ENCODE measurements at places on chromosomes 3 and 15.

- DNase-seq: no peak
These were observed 82.7 kb downstream of the POLR2M start for GRCh38 chr15:57789225-57789624.

- peak; percentile 65 for DNase-seq
These were observed 4.5 kb upstream of the RPL24 start for GRCh38 chr3:101690972-101691371.

GRCh38 chr3:14441240-14441919 is 39.0 kb downstream of the SLC6A6 start:
- peak; percentile 50 for DNase-seq

DNA sequence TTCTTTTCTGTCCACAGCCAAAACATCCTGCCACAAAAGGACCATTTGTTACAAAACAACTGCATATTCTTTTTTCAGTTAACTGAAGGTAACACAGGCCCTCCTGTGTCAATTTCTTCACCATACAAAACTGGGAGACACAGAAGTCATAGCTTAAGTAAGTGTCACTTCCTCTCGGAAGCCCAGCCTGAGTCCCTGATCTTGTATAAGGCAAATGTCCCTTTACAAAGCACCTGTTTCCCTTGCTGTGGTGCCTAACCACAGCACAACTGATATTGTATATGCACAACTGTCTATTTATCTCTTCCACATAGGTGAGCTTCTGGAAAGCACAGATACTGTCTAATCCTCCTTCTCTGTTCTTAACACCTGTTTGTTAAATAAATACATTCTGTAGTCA is 293.7 kb downstream of the FHIT start:
- no peak for DNase-seq

DNA sequence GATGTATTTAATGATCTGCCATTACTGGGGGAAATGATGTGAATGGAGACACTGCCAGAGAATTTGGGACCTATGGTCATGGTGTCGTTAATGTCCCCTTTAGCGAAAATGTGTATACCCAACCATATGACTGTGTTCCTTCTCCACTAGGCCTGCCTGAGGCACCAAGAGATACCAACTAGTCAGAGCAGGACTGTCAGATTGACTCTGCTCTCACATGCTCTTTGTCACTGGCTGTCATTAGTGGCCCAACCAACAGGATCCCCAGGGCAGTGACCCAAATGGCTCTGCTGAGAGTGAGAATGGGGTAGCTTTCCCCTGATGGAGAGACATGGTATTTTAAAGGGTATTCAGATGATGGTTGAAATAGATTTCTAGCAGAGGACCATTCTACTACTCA is 2.8 kb downstream of the TAGLN3 start:
- DNase-seq: no peak

- DNase-seq: no peak
These were observed 953.8 kb upstream of the GBE1 start for GRCh38 chr3:82715091-82715856.

GRCh38 chr15:40554161-40554525 is 10.7 kb downstream of the CCDC32 start:
- DNase-seq: no peak

DNA sequence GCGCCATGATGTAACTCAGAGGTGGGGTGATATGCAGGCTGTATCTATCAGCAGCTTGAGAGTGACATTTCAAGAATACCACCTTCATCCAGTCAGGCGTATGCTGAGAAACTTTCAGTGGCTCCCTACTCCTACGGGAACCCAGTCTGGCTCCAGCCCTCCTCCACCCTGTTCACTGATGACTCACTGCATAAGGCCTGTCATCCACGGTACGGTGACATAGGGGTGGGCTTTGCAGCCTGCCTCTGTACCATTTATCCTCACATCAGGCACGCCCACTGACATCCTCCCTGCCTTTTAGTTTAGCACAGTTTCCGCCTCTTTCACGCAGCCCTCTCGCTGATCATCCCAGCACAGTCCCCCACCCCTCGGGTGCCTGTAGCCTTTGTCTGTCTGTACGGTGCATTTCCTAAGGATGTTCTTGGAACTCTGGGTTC is 11.7 kb downstream of the PXYLP1 start:
- DNase-seq: peak; percentile 53

DNA sequence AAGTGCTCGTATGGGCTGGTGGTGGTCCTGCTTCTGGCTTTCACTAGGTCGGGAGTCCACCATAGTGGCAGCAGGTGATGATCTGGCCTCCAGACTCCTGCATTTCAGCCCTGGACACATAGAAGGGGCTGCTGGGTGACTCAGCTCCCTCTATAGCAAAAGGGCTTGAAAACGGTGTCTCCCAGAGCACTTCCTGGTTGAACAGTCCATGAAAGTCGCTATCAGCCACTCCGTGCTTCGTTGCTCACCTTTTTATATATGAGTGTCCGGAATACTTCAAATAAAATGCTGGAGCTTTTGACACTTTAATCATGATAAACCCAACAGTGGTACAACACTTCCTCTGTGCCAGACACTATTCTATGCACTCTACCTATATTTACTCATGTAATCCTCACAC is 213.2 kb downstream of the PDZRN3 start:
- no peak for DNase-seq

DNA sequence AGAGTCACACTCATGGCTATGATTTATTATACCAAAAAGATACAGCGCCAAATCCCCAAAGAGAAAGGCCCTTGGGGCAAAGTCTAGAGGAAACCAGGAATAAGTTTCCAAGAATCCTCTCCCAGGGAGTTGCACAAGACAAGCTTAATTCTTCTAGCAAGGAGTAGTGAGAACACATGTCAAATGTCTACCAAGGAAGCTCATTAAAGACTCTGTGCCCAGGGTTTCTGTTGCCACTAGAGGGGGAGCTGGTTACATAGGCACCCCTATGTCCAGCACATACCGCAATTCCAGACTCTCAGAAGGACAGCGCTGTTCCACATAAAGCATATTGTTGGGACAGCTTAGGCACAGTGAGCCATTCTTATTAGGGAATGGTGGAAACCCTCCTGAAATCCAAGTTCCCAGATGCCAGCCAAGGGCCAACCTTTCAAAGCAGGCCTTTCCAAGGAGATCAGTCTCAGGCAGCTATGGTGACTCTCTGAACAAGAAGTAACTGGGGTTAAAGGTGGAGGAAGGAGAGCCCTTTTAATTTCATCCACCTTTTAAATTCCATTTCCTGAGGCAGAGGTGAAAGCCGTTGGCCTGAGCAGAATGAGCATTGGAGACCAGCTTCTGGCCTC is 194.2 kb downstream of the UACA start:
- peak; percentile 53 for DNase-seq

- no peak for DNase-seq
These were observed 208.7 kb upstream of the ROBO1 start for GRCh38 chr3:79976466-79976865.

DNA sequence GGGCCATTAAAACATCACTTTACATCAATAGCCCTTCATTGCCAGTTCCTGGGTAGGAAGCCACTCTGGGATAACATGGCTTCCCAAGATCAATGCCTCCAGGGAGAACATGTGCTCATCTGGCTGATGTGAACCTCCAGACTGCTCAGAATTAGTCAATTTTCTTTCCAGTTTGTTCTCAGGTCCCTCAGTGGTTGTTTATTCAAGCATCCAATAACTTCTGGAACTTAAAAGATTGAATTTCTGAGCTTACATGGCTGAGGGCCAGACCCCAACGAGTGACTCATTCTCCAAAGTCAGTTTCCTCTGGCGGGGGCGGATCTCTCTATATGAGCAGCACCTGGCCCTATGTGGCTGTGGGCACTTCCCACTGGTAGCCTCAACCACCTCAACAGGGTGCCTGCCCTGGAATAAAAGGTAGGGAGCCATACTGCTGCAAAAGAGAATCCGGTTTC is 34.0 kb downstream of the LYZL4 start:
- DNase-seq: no peak

- DNase-seq: no peak
These were observed 201.6 kb upstream of the TMC3 start for GRCh38 chr15:81575436-81576123.

GRCh38 chr3:100725935-100726513 is 16.7 kb downstream of the TFG start:
- no peak for DNase-seq

GRCh38 chr15:31801152-31801551 is 229.2 kb upstream of the CHRNA7 start:
- DNase-seq: no peak

DNA sequence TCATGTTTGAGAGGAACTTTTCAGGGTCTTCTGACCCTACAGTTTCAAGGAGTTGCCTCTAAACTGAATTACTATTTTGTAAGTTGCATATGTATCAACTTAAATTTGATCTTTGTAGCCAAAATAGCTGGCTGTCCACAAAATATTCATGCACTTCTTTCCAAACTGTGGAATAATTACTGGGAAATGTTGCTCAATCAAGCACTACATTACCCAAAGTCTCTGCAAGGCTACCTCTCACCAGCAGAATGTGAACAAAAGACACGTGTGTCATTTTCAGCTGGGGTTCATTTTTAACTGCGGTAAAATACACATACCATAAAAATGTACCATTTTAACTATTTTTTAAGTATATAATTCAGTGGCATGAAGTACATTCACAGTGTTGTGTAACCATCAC is 320.4 kb downstream of the CTNNB1 start:
- DNase-seq: no peak

GRCh38 chr15:88658070-88658965 is 19.5 kb downstream of the ISG20 start:
- no peak for DNase-seq

- DNase-seq: no peak
These were observed 33.3 kb downstream of the RBMS3 start for GRCh38 chr3:29313981-29314726.

GRCh38 chr3:183503746-183504145 is 51.8 kb downstream of the KLHL6 start:
- no peak for DNase-seq

DNA sequence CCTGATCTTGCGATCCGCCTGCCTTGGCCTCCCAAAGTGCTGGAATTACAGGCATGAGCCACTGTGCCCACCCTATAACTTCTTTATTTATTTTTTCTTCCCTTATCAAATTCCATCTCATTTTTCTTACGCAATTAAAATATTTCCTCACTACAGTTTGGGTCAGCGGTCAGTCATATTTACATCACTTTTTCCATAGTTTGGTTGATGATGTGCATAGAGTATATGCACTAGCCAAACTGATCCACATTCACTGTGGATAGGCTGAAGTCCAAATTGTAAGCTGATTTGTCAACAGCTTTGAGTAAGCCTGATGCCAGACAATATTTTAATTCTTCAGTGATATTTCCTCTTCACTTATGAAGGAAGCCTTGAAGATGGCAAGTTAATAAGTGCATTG is 256.3 kb downstream of the TIGIT start:
- DNase-seq: no peak

DNA sequence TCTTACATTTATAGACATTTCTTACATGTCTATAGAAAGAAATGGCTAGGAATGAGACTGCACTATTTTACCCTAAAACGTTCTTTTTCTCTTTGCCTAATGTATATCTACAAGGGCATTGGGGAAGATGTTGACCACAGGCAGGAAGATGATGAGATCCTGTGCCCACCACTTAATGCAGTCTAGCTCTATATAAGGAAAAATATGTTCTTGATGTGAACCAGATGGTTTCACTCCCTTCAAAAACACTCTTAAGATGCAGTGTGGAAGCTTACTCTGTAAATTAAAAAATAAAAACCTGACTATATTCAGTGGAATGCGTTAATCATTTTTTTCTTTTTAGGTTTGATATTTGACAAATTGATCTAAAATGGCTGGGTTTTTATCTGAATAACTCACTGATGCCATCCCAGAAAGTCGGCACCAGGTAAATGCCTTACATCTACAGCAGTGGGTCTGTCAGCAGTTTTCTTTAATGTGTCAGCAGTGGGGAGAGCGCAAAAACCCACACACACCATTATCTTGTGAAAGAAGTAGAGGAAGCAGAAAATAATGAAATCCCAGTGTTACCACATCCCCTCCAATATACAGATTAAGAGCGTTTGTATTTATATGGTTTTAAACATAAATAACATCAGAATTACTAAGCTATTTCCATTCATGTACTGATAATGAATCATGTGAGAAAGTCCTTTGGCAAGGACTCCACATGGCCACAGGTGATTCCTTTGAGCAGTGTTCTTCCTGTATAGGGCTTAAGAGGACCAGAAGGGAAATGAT is 10.1 kb downstream of the AGTR1 start:
- no peak for DNase-seq

DNA sequence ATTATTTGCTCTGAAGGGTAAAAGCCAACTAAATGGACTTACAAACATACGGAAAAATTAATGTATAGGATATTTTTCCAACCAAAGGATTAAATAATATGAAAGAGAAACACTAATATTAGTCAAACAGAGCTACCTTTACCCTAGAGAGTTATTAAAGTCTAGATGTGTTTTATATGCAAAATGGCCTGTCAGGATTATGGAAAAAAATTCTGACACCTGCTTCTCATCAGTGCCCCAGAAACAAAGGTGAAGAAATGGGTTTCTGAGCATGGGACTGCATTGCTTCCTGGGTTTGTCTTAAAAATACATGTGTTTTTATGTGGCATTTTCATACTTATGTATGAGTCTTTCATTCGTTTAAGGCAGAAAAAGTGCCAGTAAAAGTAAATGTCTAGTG is 148.3 kb downstream of the ROBO2 start:
- no peak for DNase-seq

DNA sequence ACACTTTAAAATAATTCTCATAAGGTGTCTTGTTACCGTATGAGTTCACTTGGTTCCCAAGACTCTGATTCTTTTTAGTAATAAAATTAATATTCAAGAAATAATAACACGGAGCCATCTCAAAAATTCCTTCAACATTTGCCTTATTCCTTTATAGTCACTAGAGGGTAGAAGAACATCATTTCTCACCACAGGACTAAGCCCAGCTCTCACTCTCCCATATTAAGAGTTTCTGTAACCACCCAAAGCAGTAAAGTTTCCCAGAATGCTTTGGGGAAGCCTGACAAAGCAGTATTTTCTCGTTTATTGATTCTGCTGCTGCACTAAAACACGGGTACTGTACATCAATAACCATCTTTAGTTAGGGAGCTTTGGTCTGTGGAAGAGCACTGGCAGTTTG is 114.9 kb downstream of the MCTP2 start:
- no peak for DNase-seq

GRCh38 chr3:143172795-143173145 is 53.2 kb downstream of the CHST2 start:
- DNase-seq: no peak

DNA sequence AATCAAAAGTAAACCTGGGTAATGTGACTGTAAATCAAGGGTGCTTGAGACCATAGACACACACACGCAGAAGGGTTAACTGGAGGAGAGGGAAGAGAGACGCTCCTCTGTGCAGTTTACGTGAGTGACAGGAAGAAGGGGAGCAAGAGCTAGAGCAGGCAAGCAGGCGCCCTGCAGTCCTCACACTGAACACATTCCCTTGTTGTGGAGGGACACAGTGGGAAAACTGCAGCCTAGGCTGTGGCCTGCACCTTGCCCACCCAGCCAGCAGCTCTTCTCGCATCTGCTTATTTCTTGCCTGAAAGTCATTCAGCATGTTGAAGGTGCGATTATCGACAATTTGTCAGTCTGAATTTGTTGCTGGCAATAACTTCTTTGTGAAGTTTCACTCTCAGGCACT is 24.2 kb downstream of the SOX2 start:
- no peak for DNase-seq
